CD4-positive, alpha-beta memory T cell (primary cell): ENCODE measurements at places on chromosomes 12 and 14.
A peak's percentile ranks its signal among the peaks of the same experiment; 100 is the strongest.

DNA sequence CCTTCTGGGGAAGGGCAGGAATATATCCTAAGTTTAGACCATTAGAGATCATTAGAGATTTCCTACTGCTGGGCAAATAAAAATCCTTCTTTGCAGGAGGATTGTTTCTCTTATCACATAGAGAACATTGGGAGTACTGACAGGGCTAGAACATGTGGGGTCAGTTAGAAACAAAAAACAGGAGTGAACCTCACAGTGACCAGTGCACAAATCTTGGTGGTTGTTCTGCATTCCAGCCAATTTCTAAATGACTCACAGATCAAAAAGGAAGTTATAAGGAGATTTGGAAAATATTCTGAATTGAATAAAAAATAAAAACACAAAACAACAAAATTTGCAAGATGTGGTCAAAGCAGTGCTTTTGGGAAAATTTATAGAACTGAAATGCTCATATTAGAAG, 118.8 kb downstream of the LLPH start:
- no peak for DNase-seq

- DNase-seq = no peak
These were observed 49.0 kb downstream of the ZC3H14 start for GRCh38 chr14:88611878-88612277.

GRCh38 chr12:2567711-2568110, 227.1 kb upstream of the FKBP4 start:
- no peak for DNase-seq

- no peak for DNase-seq
These were observed 139.3 kb downstream of the TTC7B start for GRCh38 chr14:90676912-90677311.

GRCh38 chr12:5537771-5538170, 105.9 kb downstream of the NTF3 start:
- no peak for DNase-seq

- no peak for DNase-seq
These were observed 28.5 kb upstream of the TMCC3 start for GRCh38 chr12:94678849-94679248.

DNA sequence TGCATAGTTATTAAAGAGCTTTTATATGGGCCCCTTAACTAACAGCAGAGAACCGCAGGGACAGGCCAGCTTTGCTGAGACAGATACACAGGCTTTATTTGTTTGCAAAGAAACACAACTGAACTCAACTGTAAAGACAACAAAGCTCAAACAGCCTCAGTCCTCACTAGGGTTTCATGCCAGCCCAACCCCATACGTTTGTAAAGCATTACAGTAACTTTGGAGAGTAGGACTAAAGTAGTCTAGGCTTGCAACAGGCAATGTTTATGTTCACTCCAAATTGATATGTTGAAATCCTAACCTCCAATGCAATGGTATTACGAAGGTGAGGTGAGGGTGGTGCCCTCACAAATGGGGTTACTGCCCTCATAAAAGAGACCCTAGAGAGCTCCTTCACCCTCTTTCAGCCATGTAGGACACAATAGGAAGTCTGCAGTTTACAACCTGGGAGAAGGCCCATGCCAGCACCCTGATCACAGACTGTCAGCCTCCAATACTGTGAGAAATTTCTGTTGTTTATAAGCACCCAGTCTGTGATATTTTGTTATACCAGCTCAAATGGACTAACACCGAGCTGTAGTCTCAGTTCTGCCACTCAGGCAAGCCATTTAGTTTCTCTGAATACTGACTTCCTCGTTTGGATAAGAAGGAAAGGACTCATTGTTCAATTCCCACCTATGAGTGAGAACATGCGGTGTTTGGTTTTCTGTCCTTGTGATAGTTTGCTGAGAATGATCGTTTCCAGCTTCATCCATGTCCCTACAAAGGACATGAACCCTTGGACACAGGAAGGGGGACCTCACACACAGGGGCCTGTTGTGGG, 35.2 kb downstream of the PPM1H start:
- DNase-seq = no peak

DNA sequence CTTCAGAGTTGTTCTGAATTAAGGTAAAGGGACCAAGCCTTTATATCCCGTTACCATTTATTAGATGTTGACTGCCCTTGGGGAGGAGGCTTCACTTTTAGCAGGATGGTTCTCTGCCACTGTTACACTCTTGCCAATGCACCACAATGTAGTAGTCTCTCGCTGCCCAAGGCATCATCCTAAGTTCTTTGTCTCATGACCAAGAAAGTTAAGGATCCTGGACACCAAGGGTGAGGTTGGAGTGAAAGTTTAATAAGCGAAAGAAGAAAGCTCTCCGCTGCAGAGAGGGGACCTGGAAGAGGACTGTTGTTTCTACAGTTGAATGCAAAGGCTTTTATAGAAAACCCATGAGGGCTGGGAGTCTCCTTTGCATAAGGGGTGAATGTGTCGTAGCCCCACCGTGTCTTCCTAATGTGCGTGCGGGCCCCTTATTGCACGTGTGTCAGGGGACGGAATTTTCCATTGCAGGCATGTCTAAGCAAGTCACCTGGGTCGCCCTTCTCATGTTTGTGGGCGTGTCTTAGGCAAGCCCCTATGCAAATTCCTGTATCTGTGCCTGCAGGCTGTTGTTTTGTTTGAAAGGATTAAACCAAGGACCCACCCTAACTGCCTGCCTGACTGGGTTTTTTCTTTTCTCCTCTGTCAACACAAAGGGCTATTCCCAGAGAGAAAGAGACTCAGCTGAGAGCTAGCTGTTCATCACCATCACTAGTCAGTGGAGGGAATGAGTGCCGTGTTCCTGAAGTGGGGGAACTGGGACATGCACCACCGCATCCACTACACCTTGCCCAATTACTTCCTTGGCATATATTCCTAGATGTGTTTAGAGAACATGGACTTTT, 17.6 kb upstream of the RNASE1 start:
- no peak for DNase-seq

DNA sequence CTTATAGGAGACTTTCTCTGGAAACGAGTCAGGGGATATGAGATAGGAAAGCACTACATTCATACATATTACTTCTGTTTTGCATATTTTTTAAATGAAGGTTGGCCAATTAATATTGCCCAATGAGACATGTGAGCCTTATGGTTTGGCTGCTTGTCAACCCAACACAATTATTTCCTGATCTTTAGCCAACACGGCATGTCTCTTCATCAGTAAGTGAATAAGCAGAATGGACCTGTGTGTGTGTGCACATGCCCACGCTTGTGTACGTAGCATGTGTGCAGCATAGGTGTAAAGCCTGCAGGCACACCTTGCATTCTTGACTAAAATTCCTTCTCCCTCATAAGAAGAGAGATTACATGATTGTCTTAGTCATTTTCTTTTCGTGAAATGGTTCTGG, 88.3 kb downstream of the STON2 start:
- no peak for DNase-seq

DNA sequence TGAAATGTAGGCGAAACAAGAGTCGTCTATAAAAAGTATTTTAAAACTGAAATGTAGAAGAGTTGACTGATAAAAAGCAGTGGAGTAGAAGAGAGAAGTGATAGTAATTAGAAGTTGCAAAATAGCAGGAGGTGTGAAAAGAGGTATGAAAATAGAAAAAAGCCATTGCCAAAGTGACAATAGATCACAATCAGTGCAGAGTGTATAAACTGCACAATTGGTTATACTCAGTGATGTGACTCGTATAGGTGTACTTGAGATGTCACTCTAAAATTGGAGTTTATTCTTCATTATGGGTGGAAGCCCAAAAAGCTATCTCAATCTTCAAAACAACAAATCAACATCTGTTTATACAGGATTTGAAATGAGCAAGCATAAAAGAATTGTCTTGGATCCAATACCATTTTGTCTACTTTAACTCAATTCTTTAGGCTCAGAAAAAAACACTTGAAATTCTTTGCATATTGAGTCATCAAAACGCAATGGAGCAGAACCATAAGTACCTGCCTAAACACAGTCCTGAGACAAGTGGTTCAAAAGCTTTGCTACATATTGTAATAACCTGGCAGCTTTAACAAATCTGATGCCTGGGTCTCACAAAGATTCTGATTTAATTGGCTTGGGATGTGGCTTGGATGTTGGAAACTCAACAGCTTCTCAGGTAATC, 8.8 kb downstream of the IKBIP start:
- no peak for DNase-seq

DNA sequence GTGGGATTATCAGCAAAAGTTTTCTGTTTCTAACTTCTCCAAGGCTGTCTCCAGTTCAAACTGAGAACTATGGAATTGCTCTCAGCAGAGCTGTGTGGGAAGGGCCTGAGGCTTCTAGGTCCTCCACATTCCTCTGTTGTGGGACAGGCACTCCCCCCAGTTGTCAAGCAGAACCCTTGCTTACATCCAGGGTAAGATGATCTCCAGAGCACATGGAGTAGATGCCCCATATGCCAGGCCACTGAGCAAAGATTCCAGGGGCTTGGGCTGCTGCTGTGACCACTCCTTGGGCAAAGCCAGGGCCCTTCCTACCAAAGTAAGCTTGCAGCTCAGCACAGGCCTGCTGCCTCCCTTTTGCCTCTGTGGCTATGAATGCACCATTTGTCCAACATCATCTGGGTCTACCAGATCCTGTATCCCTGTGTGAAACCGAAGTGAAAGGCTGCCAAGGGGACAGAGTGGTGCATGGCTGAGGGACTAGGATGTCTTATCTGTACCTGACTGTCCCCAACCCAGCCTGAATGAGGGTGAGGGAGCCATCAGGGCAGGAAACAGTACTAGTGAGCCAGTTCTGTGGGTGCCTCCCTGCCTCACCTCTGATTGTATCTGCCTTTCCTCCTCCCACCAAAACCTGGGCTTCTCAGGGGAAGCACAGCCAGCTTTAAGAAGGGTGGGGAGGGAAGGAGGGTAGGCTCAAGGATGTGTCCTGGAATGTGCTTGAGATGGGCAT, 13.1 kb upstream of the ESPL1 start:
- DNase-seq = no peak

DNA sequence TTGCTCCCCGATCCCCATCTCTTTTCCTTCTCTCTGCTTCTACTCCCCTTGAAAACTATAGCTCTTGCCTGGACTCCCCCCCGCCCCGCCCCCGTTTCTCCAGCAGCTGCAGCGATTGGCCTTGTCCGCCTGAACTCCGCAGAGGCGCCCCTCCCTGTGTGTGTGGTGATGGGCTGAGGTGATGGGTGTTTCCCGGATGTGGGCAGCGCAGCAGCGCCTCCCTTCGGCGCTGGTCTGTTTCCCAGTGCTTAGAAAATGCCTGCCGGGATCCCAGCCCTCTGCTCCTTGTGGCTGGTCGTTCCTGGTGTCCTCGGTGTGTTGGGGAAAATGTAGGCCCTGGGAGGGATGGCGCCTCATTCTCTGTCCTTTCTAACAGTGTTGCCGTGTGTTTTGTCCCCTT, 43.3 kb downstream of the GALNT8 start:
- DNase-seq = no peak

- no peak for DNase-seq
These were observed at the start of gene KLRK1 for GRCh38 chr12:10389904-10390303. Gene KLRK1, minus strand, starts transcription at chr12:10390041. Its CDS starts 1,231 bp downstream, at chr12:10388810.

DNA sequence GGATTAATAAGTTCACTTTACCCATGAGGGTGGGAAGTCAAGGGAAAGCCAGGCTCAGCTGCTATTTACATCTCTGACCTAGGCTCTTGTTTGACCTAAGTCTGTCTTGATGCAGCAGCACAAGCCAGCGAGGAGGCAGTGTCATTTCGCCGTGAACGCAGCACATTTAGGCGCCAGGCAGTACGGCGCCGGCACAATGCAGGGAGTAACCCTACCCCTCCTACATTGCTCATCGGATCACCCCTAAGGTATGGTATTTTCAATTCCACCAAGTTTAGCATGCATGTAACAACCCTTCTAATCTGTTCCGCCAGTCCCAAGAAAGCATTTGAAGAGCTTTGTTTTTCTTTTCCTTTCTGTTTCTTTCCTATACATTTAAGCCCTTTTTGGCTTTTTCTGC, 81.2 kb downstream of the PCNX1 start:
- peak; percentile 32 for DNase-seq

GRCh38 chr14:58133739-58134138, 18.3 kb downstream of the ARMH4 start:
- no peak for DNase-seq

- DNase-seq = no peak
These were observed 610 bp downstream of the C14orf132 start for GRCh38 chr14:96039633-96040311.

GRCh38 chr14:74462993-74463392, 30.1 kb downstream of the NPC2 start:
- DNase-seq = no peak

GRCh38 chr12:3607039-3607720, 116.2 kb downstream of the PRMT8 start:
- DNase-seq = no peak

DNA sequence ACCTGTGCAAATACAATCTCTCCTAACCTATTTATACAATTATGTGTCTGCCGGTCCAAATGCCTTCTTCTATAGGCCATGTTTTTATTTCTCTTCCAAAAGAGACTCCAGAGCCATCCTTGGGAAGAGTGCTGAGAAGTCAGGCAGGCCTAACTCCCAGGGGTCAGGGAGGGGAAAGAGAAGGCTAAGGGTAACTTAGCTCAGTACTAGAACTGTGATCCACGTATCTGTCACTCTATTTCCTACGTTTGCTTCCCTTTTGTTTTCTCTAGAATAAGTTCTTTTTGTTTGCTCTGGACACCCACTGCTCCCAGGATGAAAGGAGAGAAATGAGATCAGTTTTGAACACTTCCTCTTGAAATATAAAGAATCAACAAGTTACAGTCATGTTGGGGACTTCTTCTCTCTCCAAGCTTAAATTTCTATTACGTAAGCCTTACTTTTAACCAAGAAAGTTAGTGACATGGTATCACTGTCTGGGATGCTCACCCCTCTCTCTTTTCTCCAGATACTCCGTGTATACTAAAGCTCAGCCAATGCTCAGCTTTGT, 79.2 kb downstream of the DAD1 start:
- peak; percentile 57 for DNase-seq

DNA sequence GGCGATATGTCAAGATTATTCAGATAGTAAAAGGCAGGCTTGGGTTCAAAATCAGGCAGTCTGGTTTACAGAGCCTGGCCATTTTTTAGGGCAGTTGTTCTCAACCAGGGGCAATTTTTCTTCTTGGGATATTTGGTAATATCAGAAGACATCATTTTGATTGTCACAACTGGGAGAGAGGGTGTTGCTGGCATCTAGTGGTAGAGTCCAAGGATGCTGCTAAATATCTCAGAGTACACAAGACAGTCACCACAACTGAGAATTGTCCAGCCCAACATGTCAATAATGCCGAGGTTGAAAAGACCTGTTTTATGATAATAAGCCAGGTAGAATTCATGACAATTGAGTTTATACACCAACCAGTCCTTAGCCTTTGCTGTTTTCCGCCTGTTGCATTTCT, 733.9 kb downstream of the NRXN3 start:
- DNase-seq = no peak

DNA sequence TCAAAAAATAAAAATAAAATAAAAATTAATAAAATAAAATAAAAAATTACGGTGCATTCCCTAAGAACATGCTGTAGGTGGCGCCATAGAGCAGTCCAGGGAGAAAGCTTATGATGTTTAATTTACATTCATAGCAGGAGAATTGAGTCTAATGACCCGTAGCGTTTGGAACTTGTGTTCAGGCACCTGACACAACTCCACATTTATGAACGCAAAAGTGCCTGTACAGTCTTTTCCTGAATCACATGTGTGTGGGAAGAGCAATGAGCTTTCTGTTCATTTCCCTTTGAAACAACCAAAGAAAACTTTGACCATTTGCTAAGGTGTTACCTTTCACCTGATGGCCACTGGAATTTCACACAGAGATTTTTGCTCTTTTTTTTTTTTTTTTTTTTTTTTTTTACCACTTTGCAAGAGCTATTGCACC, 60.6 kb upstream of the KCNA1 start:
- DNase-seq = no peak
